ENCODE measurements at places on chromosomes 5 and 9. TPM values are rescaled to one million over a fixed set of nuclear protein-coding genes. Genes with fewer than 3 reads are reported as not detected.

GRCh38 chr9:17578577-17578910, 322 bp upstream of the SH3GL2 start:
- no peak for DNase-seq

GRCh38 chr9:33884856-33885701, 68.1 kb downstream of the UBE2R2 start:
- DNase-seq: no peak

DNA sequence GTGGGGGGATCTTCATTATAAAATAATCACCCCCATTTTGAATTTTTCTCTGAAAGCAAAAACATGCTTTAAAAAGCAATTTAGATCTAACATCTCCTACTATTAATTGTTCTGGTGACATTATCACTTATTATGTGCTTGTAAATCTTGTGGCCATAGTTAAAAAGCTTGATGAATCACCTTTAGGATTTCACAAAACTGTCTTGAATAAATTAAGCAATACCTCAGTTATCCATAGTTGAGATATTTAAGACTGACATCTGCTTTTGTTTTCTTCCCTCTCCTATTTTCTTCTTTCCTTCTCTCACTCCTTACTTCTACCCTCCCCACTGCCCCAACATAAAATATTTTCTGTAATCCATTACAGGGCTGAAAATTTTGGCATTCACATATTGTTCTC, 84.8 kb downstream of the SLC1A3 start:
- peak; percentile 39 for DNase-seq

DNA sequence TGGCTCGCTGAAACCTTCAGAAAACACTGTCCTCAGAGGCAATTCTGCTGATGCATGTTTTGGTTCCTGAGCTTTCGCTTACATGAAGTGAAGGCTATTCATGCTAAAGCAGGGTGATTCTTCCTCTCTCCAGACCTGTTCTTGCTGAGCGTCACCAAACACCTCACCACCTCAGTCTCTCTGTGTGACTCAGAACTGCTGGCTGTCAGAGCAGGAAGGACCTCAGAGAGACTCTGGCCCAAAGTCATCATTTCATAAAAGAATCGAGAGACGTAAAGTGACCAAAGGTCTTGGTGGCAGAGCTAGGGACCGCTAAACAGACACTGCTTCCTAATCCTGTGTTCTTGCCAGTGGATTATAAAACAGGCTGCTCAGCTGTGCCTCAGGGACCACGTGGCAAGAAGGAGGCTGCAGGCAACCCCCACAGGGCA, 73.8 kb downstream of the LHFPL2 start:
- DNase-seq: no peak

- peak; percentile 45 for DNase-seq
Measured at GRCh38 chr5:76838481-76839261, 11.1 kb upstream of the S100Z start.

DNA sequence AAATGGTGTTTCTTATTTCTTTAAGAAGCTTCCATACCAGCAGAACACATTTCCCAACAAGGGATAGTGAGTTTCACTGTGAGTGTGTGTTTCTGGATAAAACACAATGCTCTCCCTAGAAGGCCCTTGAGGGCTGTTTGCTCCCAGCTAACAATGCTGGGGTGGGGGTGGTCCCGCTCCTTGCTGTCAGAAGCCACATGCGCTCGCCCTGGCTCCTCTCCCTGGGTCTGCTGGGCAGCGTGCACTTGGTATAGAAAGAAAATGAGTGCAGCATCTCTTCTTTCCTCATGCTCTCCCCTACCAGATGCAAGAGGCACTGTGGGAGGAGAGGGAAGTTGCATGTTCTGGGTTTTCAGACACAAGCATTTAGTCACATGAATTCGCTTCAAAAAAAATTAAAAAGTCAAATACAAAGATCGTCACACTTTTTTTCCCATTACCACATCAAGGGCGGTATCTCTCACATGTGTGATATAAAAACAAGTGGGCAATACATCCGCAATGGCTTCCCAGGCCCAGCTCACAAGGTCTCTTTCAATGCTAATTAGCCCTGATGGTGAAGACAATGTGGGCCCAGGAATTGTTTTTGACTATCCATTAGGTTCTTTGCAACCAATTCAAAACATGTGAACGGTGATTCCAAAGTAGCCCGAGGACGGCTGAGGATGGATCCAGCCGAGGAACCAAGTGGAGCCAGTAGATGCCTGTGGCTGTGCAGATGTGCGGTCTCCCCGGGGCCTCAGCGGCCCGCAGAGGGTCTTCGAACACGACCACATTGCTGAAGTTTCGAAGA, 603.6 kb downstream of the IRX1 start:
- DNase-seq: no peak

DNA sequence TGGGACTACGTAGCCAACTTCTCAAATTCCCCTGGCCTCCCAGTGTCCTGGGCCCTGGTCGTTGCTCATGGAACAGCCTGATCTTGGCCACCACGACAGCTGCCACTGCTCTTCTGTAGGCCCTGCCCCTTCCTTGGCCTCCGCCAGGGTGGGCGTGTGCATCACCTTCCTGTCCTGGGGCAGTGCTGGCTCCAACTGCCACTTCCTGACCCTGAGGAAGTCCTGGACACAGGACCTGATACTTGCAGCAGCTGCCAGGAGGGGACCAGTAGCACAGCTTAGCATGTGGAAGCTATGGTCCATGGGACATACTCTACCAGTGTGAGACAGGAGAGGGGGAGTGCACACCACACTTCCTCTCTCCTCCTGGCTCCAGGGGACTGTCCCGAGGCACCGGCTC, 145.2 kb downstream of the TENT4A start:
- no peak for DNase-seq

DNA sequence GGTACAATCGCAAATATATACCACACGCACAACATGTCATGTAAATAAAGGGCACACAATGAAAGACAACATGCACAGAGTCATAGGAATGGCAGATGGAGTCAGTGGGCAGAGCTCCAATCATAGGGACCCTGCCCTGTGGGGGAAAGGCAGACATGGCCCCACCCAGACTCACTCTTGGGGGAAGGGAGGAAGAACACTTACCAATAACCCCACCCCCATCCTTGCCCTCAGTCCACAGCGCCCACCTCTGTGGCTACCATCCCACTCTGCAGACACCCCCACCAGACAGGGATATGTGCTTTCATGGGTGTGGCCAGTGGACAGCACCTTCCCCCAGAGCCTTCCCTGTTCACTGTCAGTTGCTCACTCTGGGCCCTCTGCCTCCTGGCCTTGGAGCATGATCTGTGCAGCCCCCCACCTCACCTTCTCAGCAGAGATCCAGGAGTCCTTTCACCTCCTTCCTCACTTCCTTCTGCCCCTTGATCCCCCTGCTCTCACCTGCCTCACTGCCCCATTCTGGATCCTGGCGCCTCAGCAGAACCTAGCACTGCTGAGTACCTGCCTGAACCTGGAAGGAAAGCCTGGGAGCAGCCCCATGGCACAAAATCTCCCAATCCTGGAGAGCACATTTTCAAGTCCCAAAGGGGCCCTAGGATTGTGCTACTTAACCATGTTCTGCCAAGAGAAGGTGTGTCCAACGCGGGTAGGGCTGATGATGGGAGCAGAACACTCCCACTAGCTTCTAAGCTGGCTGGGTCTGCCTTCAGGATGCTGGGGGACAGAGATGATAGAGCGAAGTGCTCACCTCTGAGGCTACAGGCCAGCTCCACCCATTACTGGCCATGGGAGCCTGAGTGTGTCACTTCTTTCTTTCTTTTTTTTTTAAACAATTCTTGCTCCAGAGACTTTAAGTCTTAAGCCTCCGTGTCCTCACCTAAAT, 1.5 kb upstream of the PHF19 start:
- no peak for DNase-seq

- no peak for DNase-seq
Measured at GRCh38 chr9:110874963-110875674, 163.2 kb downstream of the LPAR1 start.

Gene CCDC69
- total RNA-seq: 0.50 TPM

Gene PIP5KL1
- total RNA-seq: 22.5 TPM

All from PC-9 (cell line).